ENCODE measurements at places on chromosomes 16 and 17.

DNA sequence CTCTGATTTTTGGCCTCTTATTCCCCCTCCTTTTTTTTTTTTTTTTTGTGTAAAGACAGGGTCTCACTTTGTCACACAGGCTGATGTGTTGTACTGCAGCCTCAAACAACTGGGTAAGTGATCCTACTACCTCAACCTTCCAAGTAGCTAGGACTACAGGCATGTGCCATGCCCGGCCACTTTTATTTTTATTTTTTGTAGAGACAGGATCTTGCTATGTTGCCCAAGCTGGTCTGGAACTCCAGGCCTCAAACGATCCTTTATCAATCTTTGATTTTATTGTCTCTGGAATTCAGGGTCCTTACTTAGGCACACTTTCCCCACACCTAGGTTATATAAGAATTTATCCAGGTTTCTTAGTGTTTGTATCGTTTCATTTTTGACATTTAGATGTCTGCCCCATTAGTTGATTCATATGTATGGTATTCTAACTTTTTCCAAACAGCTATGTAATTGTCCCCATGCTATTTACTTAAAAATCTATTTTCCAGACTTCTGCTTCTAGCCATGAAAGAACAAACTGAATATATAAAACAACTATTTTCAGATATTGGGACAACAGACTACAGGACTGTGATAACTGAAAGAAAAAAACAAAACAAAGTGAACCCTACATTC, 13.9 kb downstream of the CMC2 start:
- DNase-seq, result peak; percentile 39

DNA sequence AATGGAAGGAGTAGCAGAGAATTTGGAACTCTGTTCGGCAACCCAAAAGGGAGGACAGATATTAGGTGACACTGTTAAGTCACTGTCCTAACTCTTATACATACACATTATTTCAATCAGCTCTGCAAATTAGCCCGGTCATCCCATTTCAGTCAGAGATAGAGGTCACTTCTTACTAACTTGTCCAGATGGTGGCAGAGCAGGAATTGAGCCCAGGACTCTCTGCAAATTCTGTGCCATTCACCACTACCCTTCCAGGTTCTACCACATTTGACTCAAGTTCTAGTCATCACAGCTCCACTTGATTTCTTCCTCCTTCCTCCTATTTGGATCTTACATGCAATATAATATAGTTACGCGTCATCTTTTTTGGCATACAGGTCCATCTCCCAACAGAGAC, 35.9 kb upstream of the NUDT7 start:
- DNase-seq, result no peak

GRCh38 chr16:29806099-29806579, at the start of gene MAZ:
TSS of gene MAZ (plus strand) at chr16:29806529. CDS start at chr16:29806702, 173 bp downstream.
- DNase-seq, result peak; percentile 88

DNA sequence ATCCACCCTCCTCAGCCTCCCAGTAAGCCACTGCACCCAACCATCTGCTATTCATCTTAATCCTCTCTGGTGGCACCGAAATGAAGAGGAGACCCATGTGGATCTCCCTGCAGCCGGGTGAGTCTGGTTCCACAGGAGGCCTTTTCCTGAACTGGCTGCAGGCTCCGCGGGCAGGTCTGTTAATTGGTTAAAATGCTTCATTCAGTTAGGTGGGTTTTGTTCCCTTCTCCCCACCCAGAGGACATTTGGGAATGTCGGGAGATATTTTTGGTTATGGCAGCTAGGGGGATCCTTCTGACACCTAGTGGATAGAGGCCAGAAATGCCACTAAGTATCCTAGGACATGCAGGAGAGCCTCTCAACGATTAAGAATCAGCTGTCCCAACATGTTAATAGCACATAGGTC, 16.7 kb downstream of the C16orf54 start:
- DNase-seq, result peak; percentile 71

DNA sequence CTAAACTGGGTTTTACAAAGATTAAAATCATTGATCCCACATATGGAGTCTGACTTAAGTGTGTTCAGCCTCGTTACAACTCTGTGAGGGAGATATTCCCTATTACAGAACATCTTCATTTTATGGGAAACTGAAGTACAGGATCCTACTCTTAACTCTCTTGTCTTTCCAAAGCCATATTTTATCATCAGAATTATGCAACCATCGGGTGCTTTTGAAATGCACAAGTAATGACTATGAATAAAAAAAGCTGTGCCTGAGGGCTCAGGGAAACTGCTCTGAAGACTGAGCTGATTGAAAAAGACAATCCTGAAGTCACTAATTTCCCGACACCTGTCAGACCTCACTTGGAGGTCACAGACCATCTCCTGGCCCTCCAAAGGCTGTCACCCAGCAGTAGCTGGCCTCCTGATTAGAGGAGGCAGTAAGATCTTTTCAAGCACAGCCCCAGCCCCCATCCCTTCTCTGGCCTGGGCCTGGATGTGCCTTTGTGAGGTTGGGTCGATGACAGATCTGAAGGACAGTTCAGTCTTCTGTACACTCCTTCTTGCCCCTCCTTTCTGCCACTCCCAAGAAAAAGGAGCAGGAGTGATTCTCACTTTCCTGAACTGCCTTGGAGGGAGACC, 5.6 kb downstream of the AKAP1 start:
- DNase-seq, result peak; percentile 78

GRCh38 chr16:74720579-74720978, 19.9 kb upstream of the MLKL start:
- no peak for DNase-seq

DNA sequence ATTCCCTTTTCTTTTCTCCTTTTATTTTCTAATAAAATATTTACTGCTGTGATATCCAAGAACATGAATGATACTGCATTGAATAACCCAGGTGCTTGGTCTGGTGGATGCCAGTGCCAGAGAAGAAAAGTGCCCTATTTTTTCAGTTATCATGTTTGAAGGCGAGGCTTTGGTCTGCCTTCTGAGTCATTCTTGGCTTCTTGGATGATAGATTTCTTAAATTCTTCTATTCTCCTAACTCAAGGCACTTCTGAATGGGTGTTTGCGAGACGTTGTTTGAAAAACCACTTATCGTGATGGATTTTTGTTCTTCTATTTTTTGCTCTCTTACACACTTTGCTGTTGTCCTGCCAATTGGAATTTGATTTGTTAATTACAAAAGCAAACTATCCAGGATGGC, 66.7 kb downstream of the FTO start:
- DNase-seq, result no peak

DNA sequence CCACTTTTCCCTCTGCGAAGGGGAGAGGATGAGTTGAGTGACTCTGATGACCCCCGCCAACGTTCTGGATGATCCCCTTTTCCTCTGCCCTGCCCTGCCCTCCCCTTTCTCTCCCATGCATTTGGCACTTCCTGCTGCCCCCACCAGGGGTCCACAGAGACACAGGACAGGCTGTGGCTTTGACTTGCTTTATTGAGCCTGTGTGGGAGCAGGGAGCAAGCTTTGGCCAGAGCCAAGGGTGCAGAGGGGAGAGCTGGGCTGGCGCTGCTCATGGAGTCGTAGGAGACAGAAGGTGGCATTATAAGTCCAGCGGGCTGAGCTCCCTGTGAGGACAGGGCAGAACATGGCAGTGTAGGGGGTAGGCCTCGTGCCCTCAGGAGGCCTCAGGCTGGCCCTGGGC, 1.6 kb downstream of the PPY start:
- peak; percentile 62 for DNase-seq

- peak; percentile 7 for DNase-seq
Observed at GRCh38 chr16:7268182-7268581, 64.5 kb upstream of the RBFOX1 start.

DNA sequence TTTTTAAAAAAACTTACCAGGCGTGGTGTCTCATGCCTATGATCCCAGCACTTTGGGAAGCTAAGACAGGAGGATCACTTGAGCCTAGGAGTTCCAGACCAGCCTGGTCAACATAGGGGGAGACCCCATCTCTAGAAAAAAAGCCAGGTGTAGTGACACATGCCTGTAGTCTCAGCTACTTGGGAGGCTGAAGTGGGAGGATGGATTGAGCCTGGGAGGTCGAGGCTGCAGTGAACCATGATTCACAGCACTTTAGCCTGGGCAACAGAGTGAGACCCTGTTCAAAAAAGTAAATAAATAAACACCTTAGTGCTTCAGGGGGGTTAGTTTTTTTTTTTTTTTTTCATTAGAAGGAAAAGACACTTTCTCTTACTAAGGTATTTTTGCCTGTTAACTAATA, 58.9 kb upstream of the LRRC37A3 start:
- DNase-seq, result no peak
